Glutamatergic neuron (in vitro differentiated cells): ENCODE measurements at places on chromosomes 2 and 18.
A peak's percentile ranks its signal among the peaks of the same experiment; 100 is the strongest.

GRCh38 chr18:23225503-23225902, 90.2 kb downstream of the CABLES1 start:
- DNase-seq: no peak

DNA sequence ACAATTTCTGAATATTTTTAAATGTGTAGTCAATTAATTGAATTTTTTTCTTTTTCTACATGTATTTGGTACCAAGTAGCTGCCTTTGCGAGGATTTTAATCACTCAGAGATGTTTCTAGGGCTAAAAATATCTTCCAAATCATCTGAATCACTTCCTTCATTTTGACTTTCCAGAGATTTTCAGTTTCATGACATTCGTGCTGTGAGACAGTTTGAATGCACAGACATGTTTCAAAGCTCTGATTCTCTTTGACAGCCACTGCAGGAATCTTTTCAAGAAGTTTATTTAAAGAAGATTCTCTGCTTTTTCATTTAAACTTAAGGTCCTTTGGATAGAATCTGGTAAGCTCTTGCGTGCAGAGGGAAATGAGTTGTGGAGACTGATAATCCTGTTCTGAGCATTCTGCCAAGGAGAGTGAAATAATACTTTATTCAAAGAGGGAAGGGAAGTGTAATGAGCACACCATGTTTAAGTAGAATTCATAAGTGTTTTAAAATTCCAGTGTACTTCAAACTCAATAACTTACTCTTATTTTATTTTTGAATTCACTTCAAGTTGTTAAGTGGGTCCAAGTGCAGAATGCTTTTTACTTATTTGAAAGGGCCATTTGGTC, 9.7 kb downstream of the CYBRD1 start:
- DNase-seq: no peak

GRCh38 chr2:2912293-2912692, 465.3 kb downstream of the EIPR1 start:
- no peak for DNase-seq

GRCh38 chr2:98601532-98602132, 6.7 kb downstream of the COA5 start:
- DNase-seq: peak; percentile 40

- no peak for DNase-seq
Observed at GRCh38 chr2:190467575-190468083, 59.5 kb downstream of the MFSD6 start.

GRCh38 chr2:3341336-3341735, 36.3 kb downstream of the EIPR1 start:
- no peak for DNase-seq

- DNase-seq: no peak
Observed at GRCh38 chr2:79909521-79909920, 395.0 kb downstream of the LRRTM1 start.

- no peak for DNase-seq
Observed at GRCh38 chr2:232549655-232550353, 553 bp downstream of the TIGD1 start.

DNA sequence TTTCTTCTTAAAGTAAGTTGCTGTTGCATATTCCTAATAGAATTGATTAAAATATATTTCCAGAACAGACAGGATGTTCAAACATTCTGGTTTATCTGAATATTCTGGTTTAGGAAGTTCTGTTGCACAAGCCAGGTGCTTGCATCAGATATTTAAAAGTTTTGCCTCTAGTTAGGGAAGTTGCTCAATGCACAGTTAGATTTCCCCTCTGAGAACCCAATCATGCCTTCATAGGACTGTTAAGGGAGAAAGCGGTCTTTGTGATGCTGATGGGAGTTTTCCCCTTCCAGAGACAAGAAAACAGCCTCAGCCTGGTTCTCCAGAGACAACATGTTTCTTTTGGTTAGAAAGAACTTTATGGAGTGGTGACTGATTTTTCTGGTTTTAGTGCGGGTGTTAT, 65.6 kb upstream of the REV1 start:
- no peak for DNase-seq

DNA sequence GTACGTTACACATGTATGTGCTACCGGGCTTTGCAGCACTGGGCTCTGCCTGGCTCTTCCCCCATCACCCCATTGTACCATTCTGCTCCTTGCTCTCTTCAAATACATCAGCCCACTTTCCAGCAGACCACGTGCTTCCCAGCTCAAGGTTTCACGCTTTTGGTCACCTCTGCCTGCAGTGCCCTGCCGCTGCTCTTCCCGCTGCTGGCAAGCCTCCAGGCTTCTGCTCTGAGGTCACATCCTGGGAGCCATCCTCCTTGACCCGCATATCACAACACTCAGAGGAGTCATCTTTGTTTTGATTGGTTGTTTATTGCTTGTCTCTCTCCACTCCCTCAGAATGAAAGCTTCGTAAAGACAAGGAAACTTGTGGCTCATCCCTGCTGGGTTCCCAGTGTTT, 34.1 kb downstream of the KIF5C start:
- DNase-seq: no peak
